Right lung (tissue), 10 donors: ENCODE measurements at places on chromosomes 4 and X. TPM values are rescaled to one million over a fixed set of nuclear protein-coding genes. Genes with fewer than 3 reads are reported as not detected.

DNA sequence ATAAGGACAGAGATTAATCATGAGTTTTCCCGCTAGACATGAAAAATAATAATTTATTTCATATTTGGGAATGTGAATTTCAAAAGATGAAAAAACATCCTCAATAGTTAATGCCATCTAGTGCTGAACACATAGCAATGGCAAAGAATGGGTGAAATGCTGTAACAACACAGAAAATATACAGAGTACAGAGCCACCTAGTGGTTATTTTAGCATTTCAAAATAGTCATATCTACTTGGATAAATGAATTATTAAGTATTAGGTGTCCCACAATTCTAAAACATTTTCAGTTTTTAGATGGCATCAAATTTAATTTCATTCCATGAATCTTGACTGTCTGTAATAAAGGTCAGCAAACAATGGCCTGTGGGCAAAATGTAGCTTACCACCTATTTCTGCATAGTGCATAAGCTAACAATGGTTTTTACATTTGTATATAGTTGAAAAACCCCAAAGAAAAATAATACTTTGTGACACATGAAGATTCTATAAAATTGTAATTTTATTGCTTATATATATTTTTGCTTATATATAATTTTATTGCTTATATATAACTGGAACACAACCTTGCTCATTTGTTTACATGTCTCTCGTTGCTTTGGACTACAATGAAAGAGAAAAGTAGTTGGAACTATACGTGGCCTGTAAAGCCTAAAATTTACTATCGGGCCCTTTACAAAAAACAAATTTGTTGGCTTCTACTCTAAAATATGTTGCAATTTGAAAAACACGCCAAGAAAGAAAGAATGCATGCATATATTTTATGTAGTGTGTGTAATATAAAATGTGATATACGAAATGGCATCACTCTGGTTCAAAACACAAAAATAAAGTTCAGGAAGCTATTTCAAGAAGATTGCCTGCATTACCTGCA is 99.1 kb upstream of the FAM47C start:
- DNase-seq = peak; percentile 21

- no peak for DNase-seq
These were observed 142.1 kb downstream of the CPEB2 start for GRCh38 chr4:15144249-15144966.

Gene TCEAL5
- 1.8 TPM for polyA plus RNA-seq

Gene POU3F4
- polyA plus RNA-seq = not detected

Gene BRS3
- 0.06 TPM for polyA plus RNA-seq

- no peak for DNase-seq
These were observed 144.1 kb downstream of the DIPK2B start for GRCh38 chrX:45056428-45057145.

Gene SLC6A14
- 0.17 TPM for polyA plus RNA-seq

Gene KIT
- 49.1 TPM for polyA plus RNA-seq

GRCh38 chr4:169383724-169384123 is 113.0 kb upstream of the SH3RF1 start:
- no peak for DNase-seq

DNA sequence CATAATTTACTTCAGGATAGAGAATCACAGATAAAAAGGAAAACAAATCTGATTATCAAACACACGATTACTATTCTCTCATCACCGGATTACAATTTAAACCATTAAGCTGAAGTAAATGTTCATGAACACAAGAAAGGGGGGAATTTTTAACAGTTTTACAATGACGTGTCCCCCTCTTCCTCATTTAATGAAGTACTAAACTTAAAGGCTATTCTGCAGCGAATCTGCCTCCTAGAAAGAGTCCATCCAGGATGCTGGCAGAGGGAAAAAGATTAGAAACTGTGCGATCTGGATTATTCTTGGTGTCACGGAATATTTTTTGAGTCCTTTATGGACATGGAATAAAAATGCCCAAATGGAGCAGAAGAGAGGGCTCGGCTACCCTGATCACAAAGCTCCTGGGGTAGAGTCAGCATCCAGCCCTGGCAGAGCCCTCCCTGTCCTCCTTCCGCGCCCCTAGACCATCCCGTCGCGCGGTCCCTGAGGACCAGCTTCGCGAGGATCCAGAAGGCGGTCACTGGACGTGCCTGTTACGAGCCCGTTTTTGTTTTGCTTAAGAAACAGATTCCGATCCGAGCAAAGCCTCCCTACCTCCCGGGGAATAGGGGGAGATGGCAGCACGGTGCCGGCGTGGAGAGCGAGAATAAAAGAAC is 1.2 kb downstream of the ELF2 start:
- DNase-seq = peak; percentile 58

DNA sequence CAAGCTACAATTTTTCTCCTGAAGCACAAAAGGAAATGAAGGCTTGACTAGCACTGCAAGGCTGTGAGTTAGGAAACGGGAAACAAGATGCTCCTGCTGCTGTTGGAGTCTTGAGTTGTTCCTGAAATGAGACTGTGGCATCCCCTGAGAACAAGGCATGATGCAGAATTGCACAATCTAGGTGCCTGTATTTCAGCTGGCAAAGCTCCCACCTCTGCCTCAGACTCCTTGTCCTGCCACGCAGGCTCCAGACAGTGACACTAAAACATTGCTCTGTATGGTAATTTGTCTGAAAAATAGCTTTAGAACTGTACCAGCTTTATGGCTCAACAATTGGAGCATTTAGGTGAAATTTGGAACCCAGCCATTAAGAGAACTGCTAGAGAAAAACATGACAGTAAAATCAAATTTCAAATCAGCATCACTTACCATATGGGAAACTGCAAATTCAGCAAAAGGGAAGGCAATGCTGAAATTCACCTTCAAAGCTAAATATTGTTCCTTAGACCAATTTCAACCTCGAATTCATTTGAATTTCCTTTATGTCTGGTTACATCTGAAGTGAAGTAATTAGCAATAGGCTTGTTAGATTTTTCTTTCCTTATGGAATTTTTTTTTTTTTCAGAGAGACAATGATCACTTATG is 103.4 kb downstream of the MFAP3L start:
- DNase-seq = no peak

GRCh38 chr4:112968451-112969159 is 80.8 kb upstream of the ANK2 start:
- DNase-seq = no peak

DNA sequence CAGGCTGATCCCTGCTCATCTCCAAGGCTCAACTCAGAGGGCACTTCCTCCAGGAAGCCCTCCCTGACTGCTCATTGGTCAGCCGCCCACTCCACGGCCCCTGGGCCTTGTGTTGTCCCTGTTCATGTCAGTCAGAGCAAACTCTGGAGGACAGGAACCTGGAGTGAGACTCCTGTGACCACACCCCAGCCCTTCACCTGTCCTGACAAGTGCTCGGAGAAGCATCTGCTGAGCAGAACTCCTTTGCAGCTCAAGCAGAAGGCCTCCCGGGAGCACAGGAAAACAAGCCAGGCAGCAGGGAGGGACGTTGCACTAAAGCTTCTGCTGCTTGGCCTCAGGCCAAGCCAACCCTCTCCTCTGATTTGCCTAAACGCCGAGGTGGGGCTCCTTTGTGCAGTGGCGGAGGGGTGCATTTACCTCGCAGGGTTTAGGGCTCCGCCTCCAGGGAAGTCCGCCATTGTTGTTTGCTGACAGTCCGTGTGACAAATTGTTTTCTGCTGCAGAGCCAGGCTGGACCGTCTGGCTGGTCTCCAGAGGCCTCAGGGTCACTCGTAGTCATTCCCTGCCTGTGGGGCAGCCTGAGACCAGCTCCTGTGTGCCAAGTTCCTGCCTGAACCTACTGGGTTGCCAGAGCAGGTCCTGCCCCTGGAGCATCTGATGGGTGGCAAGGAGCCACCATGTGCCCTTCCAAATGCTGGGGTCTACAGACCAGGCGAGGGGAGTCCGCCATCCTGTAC is 61.8 kb downstream of the C4orf50 start:
- peak; percentile 42 for DNase-seq

Gene ZNF275
- polyA plus RNA-seq = 14.8 TPM

DNA sequence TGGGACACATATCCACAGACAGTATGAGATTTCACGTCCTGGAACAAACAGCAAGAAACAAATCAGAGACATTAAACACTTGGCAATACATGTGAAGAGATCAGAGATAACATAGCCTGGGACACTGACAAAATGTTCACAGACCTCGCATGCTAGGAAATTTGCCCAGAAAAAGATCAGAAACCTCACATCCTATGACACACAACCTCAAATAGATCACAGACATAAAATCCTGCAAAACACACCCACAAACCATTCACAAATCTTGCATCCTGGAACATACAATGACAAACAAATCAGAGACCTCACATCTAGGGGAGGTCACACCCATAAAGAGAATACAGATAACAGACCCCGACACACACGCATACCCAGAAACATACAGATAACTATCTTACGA is 18.0 kb downstream of the SUV39H1 start:
- DNase-seq = no peak

DNA sequence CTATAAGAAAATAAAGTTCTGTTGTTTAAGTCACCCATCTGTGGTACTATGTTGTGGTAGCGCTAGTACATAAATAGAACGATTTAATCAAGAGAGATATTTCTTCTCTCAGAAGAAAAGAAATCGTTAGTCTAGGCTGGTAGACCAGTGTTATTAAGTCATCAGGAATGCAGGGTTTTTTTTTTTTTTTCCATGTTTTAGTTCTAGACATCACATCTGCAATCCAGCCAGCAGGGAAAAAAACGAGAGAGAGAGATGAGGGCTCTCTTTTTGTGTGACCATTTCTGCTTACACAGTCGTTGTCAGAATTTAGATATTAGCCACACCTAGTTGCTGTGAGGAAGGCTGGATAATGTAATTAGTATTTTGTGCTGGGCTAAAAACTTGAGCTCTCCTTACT is 417.4 kb downstream of the TMA16 start:
- DNase-seq = no peak

DNA sequence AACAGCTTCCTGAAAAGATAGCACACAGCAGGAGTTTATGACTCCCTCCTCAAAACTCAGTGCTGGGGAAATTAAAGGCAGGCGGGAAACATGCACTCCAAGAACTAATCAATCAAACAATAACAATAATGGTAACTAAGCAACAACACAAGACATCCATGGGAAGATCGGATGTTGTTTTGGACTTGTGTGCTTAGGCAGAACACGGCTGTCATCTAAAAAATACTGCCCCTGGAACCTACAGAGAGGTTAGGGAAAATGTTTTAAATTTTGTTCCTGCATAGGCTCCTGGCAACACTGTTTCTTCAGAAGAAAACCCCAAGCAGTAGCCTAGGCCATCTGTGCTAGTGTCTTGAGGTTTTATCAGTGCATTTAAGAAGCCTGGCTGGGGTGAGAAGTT is 1378.2 kb downstream of the STIM2 start:
- DNase-seq = no peak

Gene HPGDS
- 2.9 TPM for polyA plus RNA-seq

Gene EFHC2
- 3.7 TPM for polyA plus RNA-seq

Gene SPACA5
- polyA plus RNA-seq = 0.33 TPM

Gene FGD1
- polyA plus RNA-seq = 15.6 TPM

Gene MAOB
- 10.9 TPM for polyA plus RNA-seq

DNA sequence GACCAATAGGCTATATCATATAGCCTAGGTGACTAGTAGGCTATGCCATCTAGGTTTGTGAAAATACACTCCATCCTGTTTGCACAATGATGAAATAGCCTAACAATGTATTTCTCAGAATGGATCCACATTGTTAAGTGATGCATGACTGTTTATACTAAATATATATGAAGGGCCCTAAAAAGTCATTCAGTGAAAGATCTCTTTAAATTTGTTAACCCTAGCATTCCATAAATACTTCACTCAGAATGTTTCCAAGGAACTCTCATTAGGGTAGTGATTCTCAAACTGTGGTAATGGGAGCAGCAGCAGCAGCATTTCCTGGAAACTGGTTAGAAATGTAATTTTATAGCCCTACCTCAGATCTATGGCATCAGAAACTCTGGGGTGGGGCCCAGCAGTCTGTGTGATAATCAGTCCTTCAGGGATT is 74.9 kb downstream of the PRRG1 start:
- DNase-seq = no peak

Gene SPATA18
- polyA plus RNA-seq = 7.0 TPM

Gene MRFAP1
- polyA plus RNA-seq = 381 TPM

- no peak for DNase-seq
These were observed 78.2 kb downstream of the IL21 start for GRCh38 chr4:122542411-122543236.

DNA sequence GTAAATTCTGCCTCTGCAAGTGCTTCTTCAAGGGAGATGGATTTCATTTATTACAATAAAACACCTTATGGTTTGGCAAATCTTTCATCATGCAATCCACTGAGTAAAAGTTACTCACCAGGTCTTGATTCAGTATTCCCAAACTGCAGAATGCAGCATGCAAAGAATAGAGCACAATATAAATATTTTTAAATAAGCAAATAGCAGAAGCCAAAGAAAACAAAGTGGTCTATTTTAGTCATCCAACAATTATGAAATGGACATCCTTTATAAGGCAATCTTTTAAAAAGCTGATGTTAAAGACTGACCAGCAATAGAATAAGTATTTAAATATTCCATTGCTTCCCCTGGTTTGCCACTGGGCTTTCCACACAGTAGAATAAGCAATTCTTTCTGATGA is 59.5 kb downstream of the SLC39A8 start:
- DNase-seq = no peak

GRCh38 chr4:23763559-23763958 is 126.3 kb downstream of the PPARGC1A start:
- no peak for DNase-seq

DNA sequence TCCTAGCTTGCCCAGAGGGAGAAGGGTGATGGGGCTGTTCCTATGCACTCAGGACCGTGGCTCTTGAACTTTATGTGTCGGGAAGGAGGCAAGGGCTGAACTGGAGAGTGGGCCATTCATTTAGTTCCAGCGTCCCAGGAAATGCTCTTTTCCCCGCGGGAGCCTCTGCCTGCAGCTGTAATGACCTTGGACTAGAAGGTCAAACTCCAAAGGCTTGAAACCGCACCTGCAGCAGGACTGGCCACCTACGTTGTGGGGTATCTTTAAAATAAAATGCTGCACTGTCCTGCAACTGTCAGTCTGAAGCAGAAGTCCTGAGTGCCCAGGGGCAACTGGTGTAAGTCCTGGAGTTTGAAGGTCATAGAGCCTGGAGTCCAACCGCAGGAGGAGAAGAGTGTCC is 61.5 kb upstream of the LSM6 start:
- no peak for DNase-seq

DNA sequence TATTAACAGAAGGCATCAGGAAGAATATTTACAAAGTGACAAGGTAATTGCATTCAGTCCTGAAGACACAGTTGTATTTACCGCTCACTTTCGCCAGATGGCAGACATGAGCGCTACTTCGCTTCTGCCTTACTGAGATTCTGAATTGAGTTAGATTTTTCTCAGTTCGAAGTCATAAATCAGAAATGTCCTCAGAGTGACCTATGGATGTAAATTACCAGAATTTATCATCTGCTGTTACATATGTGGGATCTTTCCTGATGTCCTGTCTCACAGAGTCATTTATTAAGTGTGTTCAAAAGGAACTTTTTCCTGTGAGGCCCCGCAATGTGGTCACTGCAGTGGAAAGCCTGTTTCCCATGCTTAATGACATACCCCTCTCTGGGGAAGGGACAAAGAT is 97.3 kb upstream of the DCLK2 start:
- peak; percentile 40 for DNase-seq

Gene STBD1
- 2.6 TPM for polyA plus RNA-seq

Gene CXCL8
- 1.9 TPM for polyA plus RNA-seq

- DNase-seq = no peak
These were observed 75.4 kb upstream of the PACRGL start for GRCh38 chr4:20624793-20625374.

Gene MXRA5
- 0.50 TPM for polyA plus RNA-seq

Gene MAGED4
- 59.2 TPM for polyA plus RNA-seq

GRCh38 chr4:53705151-53705764 is 114.0 kb upstream of the LNX1 start:
- DNase-seq = no peak

Gene AR
- polyA plus RNA-seq = 5.5 TPM

GRCh38 chrX:30364229-30364628 is 55.0 kb upstream of the NR0B1 start:
- DNase-seq = no peak

Gene SSX1
- not detected for polyA plus RNA-seq
